ENCODE measurements at places on chromosomes 6 and 20. TPM values are rescaled to one million over a fixed set of nuclear protein-coding genes. Genes with fewer than 3 reads are reported as not detected.

The HMGN4 gene
- 35.4 TPM for total RNA-seq

The RBPJL gene
- not detected for total RNA-seq

The SRMS gene
- not detected for total RNA-seq

The CST4 gene
- total RNA-seq: not detected

The BMP6 gene
- total RNA-seq: 16.8 TPM

The ANKRD6 gene
- total RNA-seq: 7.7 TPM

The PRICKLE4 gene
- 5.1 TPM for total RNA-seq

The OR11A1 gene
- not detected for total RNA-seq

The PGK2 gene
- not detected for total RNA-seq

The TUBB1 gene
- not detected for total RNA-seq

The CGAS gene
- 5.9 TPM for total RNA-seq

The SLC35D3 gene
- total RNA-seq: not detected

The TAAR9 gene
- not detected for total RNA-seq

The GJA10 gene
- not detected for total RNA-seq

The PTPRA gene
- 64.4 TPM for total RNA-seq

The GATA5 gene
- total RNA-seq: not detected

The HSPA12B gene
- 8.6 TPM for total RNA-seq

The TRAM2 gene
- 21.0 TPM for total RNA-seq

The PPIL6 gene
- 6.8 TPM for total RNA-seq

The RIMS4 gene
- total RNA-seq: 0.44 TPM

The TBC1D32 gene
- total RNA-seq: 12.6 TPM

The PTCRA gene
- 1.5 TPM for total RNA-seq

The DDX43 gene
- total RNA-seq: 0.98 TPM

The GGTLC1 gene
- not detected for total RNA-seq

The RSPH9 gene
- not detected for total RNA-seq

The PRSS16 gene
- total RNA-seq: not detected

The CGA gene
- total RNA-seq: not detected

The TOX2 gene
- total RNA-seq: 2.6 TPM

The CALHM6 gene
- total RNA-seq: 0.65 TPM

The ZC3H12D gene
- total RNA-seq: 3.7 TPM

The ATP6V1G2 gene
- not detected for total RNA-seq

The DOK5 gene
- total RNA-seq: 2.6 TPM

The RIPPLY2 gene
- not detected for total RNA-seq

The BMP2 gene
- total RNA-seq: 17.1 TPM

The MRPL14 gene
- total RNA-seq: 27.2 TPM

The DEFB124 gene
- total RNA-seq: not detected

The MUC22 gene
- total RNA-seq: not detected

The CDC25B gene
- total RNA-seq: 25.6 TPM

The ZSWIM1 gene
- 6.8 TPM for total RNA-seq

The GABRR1 gene
- not detected for total RNA-seq

Data from subcutaneous adipose tissue (tissue), 4 donors.